ENCODE measurements at places on chromosomes 5 and 9.

GRCh38 chr5:59790376-59790775, 103.2 kb downstream of the PDE4D start:
- DNase-seq: no peak

GRCh38 chr5:149982505-149982904, 17.9 kb downstream of the TIGD6 start:
- no peak for DNase-seq

DNA sequence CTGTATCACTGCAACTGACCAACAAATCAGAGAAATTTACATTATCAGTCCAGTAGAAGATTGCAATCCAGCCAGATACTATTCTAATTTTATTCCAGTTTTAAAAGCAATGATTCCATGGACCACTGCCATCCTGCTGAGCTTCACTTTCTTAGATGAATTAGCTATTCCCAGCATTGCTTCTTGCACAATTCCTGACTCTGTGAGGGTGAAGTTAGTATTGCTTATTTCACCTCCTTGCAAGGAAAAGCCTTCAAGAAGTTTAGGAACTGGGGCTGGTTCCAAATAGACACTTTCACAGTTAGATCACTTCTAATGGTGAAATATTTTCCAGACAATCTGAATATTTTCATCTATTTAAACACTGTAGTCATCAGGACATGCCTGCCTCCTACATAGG, 338.6 kb upstream of the TNC start:
- DNase-seq: no peak

- no peak for DNase-seq
Measured at GRCh38 chr5:82352146-82352791, 74.1 kb upstream of the RPS23 start.

DNA sequence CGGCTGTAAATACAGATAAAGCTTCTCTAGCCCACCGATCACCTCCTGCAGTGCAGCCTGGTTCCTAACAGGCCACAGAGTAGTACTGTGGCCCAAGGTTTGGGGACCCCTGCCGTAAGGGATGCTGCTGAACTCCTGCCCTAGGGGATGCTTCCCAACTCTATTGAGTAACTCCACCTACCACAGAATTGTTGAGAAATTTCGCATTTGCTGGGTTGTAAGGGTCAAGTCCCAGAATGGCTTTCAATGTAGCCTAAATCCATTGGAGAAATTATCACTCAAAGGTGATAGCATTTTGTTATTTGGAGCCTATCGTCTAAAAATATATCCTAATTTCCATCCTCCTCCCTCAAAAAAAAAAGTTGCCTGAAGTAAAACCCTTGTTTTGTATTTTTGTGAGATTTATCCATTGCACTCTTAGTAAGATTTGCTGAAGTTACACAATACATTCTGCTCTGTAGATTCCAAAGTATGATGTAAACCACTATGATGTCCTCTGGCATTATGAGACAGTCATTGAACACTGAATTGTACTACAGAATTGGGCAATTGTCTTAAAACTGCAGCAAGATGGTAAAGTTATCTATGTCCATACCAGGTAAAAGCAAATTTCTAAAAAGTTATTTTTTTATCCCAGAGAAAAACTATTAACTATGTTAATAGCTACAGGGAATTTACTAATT, 14.0 kb downstream of the ACTBL2 start:
- DNase-seq: no peak

GRCh38 chr5:40052808-40053207, 626.9 kb upstream of the PTGER4 start:
- DNase-seq: no peak

DNA sequence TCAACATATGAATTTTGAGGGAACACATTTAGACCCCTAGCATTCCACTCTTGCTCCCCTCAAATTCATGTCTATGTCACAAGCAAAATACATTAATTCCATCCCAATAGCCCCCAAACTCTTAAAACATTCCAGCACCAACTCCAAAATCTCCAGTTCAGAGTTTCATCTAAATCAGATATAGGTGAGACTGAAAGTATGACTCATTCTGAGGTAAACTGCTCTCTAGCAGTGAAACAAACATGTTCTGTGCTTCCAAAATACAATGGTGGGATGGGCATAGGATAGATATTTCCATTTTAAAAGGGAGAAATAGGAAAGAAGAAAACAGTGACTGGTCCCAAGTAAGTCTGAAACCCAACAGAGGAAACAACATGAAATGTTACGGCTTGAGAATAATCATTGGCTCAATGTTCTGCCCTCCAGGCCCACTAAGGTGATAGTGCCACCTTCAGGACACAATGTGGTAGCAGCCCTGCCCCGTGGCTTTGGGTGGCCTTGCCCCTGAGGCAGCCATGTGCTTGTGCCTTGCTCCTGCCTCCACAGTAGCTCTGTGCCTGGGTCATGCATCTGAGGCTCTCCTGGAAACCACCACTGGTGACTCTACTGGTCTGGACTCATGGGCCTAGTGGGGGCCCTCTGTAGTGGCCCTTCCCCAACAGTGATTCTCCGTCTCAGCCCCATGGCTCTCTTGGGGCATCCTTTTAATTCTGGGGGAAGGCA, 36.4 kb upstream of the IPPK start:
- no peak for DNase-seq

DNA sequence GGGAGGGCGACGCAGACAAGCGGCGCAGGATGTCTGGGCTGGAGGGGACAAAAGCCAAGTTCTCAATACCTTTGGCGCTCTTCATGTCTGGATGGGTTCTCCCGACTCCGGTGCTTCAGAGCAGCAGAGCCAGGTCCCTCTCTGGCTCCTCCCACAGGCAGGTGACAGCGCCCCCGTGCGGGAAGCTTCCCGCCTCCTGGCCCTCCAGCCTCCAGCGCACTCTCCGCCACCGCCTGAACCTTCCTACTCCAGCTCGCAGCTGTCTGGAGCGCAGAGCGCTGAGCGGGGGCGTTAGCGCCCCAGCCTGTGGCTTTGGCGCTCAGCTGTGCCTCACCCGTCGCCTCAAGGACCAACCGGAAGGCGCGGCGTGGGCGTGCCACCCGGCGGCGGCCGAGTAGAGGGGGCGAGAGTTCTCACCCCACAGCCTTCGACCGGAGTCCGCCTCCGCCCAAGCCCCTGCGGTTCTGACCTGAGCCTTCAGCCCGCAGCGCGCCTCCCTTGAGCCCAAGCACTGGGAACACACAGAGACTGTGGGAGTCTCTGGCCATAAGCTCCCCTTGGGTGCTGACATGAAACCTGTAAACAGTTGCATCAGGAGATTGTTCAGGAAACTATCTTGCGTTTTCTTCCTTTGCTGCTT, at the start of gene SLCO4C1:
TSS of gene SLCO4C1 (minus strand) at position 107 of the 640 bp plus-strand sequence. CDS start at position 85, 22 bp downstream.
- peak; percentile 28 for DNase-seq

GRCh38 chr5:176401281-176402205, 13.0 kb downstream of the HIGD2A start:
- DNase-seq: no peak

GRCh38 chr9:135588371-135588770, 26.8 kb downstream of the PAEP start:
- no peak for DNase-seq

- DNase-seq: no peak
Measured at GRCh38 chr9:113246928-113247327, 25.6 kb downstream of the SLC31A1 start.

DNA sequence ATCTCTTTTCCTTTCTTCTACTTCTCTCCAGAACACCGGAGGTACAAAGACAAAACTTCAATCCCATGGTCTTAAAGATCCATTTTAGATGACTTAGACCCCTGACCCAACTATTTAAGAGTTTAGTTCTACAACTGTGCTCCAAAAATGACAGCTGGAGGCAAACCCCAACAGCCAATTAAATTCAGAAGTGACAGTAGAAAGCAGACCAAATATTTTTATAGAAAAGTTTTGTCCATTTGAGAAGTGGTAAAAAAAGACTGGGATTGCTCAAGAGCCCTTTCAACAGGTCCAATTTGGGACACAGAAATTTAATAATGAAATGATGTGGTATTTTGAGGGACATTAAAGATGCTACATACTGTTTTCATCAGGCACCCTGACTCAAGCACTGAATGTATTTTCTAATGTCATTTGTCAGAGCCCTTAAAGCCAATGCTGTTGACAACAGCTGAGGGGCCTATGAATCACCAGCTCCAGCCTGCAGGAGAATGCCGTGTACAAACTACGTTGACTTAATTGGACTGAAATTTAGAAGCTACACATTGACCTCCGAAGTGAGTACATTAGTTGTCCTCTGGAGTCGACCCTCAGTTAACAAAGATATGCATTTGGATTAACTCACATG, 147.5 kb upstream of the PIK3R1 start:
- no peak for DNase-seq

DNA sequence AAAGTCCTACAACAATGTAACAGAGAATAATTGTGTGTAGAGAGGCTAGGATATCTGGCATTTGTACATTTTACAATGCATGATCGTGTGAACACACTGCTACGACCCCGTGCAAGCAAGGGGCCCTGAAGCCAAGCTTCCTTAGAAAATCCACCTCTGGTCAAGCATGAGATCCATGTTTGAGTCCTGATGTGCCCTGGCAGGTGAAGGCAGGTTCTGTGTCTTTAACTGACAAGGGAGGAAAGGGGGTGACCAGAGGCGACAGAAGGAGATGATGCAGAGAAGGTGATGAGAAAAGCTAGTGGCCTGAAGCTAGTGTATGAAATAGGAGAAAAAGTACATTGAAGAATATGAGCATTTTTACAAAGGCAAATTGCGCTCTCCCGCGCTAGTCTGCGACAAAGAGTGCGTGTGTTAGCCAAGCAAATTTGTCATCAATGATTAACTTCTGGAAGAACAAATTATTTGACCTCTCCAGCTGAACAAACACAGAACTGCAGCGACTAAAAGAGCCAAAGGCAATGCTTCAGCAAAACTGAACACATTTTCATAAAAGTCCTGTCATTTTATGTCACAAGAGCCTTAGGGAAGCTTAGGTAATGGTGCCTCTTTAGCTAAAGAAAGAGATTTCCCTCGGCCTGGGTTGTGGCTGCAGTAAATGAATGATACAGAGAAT, 101.7 kb upstream of the DAPK1 start:
- DNase-seq: no peak

DNA sequence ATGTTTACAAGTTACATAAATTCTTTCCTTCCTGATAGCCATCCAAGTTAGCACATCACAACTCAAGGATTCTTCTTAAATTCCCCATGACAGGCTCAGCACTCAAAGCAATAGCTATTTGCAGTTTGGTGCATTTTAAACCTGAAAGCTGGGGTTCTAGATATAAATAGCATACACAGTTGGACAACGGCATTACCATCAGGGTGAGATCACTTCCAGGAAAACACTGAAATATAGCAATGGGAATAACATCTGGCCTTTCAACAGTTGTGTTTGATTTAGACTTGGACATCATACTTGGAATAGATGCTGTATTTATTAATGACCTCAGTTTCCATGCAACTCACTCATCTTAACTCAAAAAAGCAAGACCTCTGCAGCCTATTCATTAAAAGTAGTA, 24.7 kb upstream of the LECT2 start:
- DNase-seq: no peak

DNA sequence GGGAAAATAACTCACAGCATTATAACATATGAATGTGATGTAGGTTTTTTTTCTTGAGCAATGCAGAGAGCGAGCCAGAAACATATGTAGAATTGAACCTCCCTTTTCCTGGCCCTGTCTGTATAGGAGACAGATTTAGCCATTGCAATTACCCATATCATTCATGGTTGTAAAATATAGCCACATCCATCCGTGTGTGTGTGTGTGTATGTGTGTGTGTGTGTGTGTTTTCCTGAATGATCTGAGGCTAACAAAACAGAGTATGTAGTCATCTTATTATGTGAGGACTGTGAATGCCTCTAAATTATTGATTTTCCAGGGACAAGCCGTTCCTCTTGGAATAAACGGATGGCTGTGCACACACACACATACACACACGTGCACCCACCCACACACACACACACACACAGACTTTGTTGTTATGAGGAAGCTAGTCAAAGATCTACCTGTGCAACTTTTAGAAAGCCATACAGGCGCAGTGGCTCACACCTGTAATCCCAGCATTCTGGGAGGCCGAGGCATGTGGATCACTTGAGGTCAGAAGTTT, 11.7 kb upstream of the DENND1A start:
- DNase-seq: no peak

DNA sequence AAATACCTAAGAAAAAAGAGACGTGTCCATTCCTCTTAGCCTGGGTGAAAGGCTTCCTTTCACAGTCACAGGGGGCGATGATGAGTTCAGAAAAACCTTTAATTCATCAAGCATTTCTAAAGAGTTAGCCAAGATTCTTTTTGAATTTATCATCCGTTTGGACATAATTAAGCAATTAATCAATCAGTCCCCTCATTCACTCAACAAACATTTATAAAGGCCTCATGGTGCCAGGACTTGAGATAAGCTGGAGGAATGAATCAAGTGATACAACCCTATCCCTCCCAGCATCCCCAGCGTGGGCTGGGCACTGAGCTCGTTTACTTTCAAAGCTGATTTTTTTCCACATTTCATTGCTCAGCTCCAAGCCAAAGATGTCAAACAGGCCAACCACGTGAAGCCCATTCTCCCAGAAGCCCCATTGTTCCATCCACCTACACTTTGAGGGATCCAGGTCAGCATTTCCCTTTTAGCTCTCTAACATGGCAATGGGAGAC, 140.5 kb downstream of the SLIT3 start:
- DNase-seq: no peak

DNA sequence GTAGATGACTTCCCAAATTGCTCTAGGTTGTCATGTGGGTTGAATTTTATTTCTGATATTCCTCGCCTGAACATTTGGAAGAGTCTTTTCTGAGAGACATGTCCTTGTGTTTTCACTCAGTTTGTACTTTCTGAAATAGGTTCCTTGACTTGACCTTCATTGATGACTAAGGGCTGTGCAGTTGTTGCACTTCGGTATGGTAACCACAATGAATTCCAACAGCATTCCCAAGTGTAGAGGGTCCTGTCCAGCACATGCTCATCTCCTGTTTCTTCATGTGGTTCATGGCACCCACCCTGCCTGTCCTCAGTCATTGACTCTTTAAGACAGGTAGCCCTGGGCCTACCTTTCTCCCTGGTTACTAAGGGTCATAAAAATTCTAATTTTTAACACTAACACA, 527.8 kb downstream of the MTRR start:
- no peak for DNase-seq

DNA sequence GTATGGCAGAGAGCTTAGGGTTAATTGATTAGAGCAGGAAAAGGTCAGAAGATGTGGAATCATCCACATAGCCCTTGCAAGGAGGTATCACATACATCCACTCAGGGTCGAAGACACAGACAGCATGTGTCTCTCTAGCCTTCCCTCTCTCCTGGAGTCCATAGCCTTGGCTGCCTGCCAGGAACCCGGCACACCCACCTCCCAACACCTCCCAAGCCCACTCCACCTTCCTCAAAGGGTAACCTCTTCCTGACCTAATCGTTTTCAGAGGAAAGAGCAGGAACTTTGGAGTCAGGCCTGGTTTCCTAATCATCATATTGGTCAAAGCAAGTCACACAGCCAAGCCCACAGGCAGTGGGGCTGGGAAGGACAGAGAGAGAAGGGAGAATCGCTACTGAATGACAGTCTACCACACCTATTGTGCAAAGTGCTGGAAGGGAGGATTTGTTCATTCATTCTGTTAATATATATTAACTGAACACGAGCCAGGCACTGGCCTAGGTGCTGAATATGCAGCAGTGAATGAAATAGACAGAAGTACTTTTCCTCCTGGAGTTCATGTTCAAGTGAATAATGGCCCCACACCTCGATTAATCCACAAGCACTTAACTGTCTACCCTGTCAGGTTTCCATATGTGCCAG, 107.8 kb downstream of the KCNIP1 start:
- DNase-seq: no peak
